ENCODE measurements at places on chromosomes 6 and 20.

DNA sequence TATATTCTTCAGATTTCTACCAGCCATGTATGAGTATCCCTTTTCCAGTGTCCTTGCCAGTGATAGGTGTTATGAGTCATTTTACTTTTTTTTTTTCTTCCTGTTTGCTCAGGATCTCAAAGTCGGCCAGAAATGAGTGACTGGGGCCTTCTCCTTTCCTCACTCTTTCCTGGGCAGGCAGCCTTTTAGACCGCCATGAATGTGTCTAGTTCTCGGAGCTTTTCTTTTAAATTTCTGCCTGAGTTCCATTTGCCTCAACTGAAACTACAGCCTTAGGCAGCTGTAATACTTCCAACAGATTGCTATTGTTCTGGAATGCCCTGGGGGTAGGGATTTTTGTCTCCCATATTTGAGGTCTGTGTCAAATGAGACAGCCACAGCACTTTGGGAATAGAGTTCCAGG is 83.7 kb downstream of the STXBP5 start:
- peak; percentile 22 for DNase-seq

DNA sequence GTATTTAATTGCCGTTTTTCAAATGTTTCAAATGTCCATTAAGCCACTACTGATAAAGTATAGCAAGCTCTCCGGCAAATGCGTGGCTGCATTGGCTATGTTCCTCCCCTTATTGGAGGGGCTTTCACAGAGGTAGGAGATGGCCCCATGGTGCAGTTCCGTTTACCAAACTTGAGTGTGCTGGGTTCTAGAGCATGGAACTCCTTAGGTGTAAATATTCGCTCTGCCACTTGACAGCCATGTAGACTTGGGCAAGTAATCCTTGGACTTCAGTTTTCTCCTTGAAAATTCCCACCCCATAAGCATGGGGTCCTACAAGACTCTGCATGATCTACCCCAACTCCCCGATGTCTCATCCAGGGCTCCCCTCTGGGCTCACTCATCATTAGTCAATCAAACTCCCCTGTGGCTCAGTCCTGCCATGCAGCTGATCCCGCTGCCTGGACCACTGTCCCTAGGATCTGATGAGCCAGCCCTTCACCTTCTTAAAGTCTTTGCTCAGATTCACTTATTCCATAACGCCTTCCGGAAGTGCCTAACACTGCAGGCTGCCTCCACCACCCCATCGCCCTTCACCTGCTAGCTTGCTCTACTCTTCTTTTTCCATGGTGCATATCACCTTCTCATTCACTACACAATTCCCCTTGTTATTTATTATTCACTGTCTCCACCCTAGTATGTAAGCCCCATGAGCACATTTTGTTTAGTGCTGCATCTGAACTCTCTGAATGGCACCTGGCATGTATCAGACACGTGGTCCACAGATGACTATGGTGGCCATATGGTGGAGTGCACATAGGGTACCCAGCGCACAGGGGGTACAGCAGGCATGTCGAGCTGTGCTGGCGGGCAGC is 18.8 kb downstream of the PRR18 start:
- DNase-seq, result no peak

GRCh38 chr6:35500782-35501181 is 3.9 kb upstream of the TEAD3 start:
- DNase-seq, result no peak

DNA sequence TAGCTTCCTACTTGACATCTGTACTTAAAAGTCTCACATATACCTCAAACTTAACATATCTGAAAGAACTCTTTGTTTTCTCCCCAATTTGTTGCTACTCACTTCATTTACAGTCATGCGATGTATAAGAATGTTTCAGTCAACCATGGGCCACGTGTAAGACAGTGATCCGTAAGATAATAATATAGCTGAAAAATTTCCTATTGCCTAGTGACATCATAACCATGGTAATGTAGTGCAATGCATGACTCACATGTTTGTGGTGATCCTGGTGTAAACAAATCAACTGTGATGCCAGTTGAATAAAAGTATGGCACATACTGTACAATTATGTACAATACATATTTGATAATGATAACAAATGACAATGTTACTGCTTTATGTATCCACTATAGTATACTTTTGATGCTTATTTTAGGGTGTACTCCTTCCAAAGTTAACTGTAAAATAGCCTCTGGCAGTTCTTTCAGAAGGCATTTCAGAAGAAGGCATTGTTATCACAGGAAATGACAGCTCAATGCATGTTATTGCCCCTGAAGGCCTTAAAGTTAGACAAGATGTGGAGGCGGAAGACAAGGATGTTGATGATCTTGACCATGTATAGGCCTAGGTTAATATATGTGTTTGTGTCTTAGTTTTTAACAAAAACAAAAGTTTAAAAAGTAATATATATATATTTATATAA is 579.0 kb downstream of the EPHA7 start:
- no peak for DNase-seq

GRCh38 chr6:64146094-64146493 is 510.5 kb downstream of the PHF3 start:
- DNase-seq, result no peak

DNA sequence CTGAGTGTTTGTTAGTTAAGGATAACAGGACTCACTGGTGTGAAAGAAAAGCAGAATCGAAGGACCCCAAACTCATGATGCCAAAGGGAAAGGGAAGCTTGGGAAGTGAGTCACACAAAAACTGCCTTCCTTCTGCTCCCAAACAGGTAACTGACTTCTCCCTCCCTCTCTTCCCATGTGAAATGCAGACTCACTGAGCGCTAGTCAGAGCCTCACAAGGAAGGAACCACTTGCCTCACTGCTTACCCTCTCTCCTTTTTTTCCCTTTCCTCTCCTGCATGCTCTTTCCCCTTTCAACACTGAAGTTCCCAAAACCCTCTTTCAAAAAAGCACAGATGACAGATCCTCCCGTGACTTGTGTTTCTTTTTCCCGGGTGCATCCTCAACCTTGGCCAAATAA is 56.4 kb downstream of the LYRM4 start:
- DNase-seq, result no peak

DNA sequence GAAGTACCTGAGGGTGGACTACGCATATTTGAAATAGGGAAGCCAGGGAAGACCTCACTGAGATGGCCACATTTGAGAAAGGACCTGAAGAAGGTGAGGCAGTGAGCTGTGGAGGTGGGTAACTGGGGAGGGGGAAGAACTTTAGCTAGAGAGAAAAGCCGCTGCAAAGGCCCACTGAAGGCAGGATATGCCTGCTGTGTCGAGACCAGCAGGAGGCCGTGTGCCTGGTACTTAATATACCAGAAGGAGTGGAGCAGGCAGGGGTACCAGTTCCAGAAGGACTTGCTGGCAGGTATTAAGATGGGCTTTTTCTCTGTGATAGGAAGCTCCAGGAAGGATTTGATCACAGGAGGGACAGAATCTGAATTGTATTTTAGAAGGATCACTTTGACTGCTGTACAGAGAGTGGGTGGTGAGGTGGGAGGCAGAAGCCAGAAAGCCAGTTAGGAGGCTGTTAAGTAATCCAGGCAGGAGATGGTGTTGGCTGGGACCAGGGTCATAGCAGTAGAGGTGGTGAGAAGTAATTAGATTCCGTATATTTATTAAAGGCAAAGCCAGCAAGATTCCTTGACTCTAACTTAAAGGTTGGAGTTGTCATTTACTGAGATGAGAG is 54.2 kb upstream of the FANCE start:
- no peak for DNase-seq

DNA sequence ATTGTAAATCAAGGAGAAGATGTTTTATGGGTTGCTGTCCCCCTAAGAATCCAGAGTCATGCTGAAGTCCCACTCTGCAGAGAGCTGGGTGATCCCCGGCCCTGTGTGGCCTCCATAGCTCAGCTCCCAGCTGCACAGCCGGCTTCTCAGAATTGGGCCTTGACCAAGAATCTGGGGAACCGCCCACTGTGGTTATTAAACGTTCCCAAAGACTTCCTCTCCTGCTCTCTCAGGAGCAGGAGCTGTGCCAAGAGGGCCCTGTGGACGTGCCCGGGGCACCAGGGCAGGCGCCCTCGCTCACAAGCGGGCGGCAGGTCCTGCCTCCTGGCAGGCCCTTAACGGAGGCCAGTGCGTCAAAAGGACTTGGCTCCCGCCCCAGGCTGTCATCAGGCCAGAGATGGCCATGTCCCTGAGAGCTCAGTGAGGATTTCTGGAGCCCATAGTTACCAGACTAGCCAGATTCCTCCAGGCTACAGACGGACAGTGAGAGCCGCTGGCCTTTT is 30.4 kb downstream of the ZC3H12D start:
- no peak for DNase-seq

DNA sequence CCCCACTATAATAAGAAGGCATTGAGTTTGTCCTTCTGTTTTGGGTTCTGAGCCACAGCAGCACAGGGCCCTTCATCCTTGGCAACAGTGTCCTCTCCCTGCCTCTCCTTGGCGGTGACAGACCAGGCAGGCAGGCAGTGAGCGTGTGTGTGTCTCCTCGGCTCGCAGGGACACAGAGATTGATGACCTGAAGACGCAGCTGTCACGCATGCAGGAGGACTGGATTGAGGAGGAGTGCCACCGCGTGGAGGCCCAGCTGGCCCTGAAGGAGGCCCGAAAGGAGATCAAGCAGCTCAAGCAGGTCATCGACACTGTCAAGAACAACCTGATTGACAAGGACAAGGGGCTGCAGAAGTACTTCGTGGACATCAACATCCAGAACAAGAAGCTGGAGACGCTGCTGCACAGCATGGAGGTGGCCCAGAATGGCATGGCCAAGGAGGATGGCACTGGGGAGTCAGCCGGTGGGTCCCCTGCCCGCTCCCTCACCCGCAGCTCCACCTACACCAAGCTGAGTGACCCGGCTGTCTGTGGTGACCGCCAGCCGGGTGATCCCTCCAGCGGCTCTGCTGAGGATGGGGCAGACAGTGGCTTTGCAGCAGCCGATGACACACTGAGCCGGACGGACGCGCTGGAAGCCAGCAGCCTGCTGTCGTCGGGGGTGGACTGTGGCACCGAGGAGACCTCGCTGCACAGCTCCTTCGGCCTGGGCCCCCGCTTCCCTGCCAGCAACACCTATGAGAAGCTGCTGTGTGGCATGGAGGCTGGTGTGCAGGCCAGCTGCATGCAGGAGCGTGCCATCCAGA is 24.0 kb downstream of the SDCBP2 start:
- no peak for DNase-seq

DNA sequence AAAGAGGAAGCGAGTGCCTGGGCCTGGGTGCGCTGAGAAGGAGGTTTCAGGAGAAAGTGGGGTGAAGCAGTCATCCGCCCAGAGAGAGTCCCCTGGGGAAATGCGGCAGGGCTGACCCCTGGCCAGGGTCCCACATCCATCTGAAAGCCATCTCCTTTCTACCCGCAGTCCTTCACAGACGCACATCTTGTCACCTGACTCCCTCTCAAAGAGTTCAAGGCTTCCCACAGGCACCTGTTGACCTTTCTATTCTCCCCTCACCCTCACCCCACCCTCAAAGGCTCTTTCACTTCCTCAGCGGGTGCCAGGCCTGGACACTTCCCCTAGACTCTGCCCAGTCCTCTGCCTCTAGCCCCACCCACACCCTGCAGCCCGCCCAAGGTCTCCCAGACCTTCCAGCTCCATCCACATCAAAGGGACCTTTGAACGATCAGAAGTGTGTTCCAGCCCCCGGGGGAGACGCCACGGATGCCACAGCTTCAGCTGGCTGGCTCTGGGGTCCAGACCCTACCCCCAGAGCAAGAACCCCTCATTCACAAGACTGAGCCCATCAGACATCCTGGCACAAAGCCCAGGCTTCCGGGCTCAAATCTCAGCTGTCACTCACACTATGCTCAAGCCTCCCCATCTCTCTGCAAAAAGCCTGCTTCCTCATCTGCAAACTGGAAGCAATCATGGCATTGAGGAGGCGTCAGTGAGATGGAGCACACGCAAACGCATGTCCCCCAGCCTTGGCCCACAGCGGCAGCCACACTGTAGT is 2.1 kb downstream of the CTSZ start:
- no peak for DNase-seq

DNA sequence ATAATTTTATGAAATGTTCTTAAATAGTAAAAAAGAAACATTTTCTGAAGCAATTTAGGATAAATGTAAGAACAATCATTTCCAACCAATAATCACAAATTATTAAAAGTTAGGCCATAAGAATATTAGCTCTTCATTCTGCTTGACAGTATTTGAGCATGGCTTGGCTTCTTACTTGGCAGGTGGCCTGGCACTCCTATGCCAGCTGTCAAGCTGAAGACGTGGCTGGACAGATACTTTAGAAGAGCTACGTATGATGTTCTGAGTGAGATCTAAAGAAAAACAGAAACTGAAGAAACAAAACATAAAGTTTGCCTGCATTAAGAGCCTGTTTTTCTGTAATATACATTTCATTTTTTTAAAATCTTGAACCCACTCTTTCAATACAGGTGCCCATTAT is 438.9 kb downstream of the GRIK2 start:
- DNase-seq, result no peak

DNA sequence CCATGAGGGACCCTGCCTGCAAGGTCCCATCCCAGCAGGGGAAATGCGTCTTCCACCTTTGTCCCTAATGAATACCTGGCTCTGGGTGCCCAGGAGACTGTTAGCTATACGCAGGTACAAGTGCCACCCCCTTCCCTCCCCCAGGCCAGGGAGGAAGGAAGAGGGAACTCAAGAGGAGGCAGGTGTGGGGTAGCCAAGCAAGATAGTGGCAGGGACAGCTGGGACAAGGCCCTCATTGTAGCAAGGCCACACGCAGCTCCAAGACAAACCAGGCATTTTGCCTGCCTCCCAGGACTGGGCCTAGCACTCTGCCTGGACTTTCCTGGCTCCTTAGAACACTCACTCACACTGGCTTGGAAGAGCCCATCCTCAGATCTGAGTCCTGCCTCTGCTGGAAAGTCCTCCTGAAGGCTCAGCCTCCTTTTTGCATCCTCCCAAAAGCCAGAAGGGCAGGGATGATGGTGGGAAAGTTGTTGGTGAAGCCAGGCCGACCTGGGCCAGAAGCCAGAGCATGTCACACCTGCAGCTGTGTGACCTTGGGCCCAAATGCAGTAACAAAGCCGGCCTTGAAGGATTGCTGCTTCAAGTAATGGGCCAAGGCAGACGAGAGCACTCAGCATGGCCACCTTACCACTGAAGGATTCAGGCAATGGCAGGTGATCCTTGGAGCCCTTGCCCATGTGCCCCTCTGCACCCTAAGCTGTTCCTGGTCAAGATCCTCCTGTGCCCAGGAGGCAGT is 27.7 kb downstream of the SNPH start:
- no peak for DNase-seq

DNA sequence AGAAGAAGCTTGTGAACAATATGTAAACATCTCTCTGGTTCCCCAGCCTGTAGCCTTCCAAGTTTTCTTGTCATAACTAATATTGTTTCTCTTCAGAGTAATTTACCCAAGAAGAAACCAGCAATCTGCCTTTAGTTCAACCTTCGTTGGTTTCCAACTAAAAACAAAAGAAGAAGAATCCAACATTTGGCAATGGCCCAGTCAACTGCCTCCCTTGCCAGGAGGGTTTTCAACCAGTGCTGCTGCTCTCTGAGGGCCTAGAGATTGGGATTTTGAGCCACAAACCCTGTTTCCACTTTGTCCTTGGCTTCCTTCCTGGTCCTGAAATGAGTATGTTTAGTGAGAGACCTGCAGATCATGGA is 395.8 kb upstream of the CNR1 start:
- no peak for DNase-seq

Data from non-pigmented ciliary epithelial cell (primary cell).